ENCODE measurements at places on chromosomes 2 and 18.

DNA sequence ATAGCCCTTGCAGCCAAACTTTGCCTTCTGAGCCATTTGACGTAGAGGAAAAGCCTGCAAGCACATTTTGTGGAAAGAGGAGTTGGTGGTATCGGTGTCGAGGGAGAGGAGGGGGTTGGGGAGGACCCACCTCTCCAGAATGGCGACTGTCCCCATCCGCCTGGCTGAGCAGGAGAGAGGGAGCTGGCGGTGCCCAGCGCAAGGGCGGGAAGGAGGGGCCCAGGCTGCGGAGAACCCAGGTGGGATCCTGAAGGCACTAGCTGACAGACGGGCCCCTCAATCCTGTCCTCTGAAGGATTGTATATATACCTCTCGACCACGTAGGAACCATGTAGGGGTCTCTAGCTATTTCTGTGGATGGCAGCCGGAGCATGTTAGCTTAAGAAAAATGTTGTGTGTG is 200.3 kb downstream of the LOXHD1 start:
- DNase-seq, result no peak

DNA sequence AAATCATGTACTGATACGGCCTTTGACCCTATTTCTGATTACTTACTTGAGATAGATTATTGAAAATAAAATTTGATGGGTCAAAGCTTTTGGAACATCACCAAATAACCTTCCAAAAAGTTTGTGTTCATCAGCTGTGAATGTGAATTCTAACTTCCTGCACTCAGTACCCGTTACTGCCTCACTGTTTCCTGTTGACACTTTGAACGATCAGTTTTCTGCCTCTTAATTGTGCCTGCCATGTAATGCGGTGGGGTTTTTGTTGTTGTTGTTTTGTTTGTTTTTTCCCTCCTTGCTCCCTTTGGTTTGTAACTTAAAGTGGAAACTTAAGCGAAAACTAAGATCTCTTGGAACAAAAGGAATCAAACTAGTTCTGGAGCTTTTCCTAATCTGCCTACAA is 18.9 kb downstream of the ATG16L1 start:
- peak; percentile 44 for DNase-seq

GRCh38 chr2:203846490-203847105 is 21.0 kb upstream of the CTLA4 start:
- DNase-seq, result no peak

- no peak for DNase-seq
Measured at GRCh38 chr2:96090196-96090926, 26.0 kb downstream of the ADRA2B start.

- DNase-seq, result no peak
Measured at GRCh38 chr2:58055033-58055786, 8.6 kb downstream of the VRK2 start.

DNA sequence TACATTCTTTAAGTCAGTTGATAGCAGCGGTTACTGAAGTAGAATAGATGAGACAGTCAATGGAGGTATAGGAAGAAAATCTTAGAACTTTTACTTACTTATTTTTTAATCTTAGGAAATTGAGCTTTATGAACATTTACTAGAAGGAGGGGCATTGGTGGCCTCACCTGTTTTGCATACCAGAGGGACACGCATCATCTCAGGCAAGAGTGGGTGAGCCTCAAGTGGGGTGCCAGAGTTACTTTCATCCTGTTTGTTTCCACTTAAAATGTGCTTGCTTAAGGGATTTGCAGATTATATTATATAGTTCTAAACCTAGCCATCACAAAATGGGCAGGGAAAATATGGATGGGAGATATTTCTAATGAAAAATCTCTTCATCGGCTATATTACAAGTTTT is 61.6 kb downstream of the WDR7 start:
- no peak for DNase-seq

All from activated CD4-positive, alpha-beta T cell treated with anti-CD3 and anti-CD28 coated beads, Interleukin-10, Interleukin-2, amounts not matched to agents 100 ng/mL and 50 ng/mL, durations not matched to agents 16 hours and 8 hours (primary cell).